ENCODE measurements at places on chromosomes 5 and 9. TPM values are rescaled to one million over a fixed set of nuclear protein-coding genes. Genes with fewer than 3 reads are reported as not detected.
A peak's percentile ranks its signal among the peaks of the same experiment; 100 is the strongest.

DNA sequence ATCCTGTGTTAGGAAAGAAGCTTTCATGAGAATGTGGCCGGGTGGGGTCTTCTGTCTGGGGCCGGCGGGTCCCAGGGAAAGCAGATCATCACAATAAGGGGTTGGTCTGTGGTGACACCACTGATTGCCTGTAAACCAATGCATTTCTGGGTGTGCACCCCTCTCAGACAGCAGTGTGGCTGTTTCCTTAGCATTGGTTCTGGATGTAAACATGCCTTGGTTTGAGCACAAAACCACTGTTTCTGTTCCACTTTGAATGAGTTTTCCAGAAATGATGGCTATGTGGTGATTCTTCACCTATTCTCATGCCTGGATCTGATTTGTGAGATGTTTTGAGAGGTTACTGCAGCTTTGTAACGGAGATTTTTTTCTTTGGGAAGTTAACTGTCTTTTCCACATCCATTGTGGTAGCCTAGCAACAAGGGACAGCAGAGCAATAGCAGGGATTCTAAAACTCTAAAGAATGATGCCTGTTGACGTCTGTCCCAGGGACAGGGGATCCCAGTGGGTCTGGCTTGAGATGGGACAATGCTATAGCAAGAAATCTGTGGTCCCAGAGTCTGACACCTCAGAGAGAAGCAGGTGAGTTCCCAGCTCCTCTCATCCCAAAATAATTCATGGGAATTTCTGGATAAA, at the start of gene CCDC192:
Gene CCDC192 (plus strand): TSS at position 466 of the 636 bp plus-strand sequence. CDS start 55 bp downstream, at position 521.
- DNase-seq = no peak

- no peak for DNase-seq
These were observed 74.9 kb downstream of the C9orf152 start for GRCh38 chr9:110133059-110133458.

DNA sequence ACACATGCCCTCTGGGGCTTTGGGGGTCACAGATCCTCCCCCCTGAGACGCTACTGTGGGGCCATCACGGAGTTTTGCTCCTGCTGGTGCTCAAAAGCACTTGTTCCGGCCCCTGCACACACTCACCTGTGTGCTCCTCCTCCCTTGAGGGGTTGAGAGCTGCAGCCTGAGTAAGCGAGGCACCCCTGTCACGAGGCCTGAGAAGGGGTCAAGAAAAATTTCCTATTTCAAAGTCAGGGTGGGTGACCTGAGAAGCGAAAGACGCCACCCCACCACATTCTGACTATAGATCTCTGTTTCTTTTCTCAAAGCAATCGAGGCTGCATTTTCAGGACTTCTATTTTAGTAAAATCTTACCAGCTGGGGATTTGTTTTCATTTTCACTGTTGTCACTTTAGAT, 138.5 kb downstream of the DCP2 start:
- peak; percentile 19 for DNase-seq

IL31RA gene
- not detected for total RNA-seq

Measured in transverse colon (tissue), 4 donors.